NCI-H526 treated with DMSO at 0.1 percent for 48 hours (cell line): ENCODE measurements at places on chromosomes 3 and 15.
A peak's percentile ranks its signal among the peaks of the same experiment; 100 is the strongest.

- DNase-seq: no peak
These were observed 425.1 kb upstream of the ROBO1 start for GRCh38 chr3:80192936-80193335.

DNA sequence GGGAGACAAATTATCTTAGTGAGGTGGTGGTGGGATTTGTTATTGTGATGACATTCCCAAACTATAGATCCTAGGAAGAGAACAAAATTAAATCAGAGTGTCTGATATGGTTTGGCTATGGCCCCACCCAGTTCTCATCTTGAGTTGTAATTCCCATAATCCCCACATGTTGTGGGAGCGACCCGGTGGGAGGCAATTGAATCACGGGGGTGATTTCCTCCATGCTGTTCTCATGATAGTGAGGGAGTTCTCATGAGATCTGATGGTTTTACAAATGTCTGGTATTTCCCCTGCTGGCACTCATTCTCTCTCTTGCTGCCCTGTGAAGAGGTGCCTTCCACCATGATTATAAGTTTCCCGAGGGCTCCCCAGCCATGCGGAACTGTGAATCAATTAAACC lies 62.0 kb downstream of the RPL22L1 start:
- no peak for DNase-seq

DNA sequence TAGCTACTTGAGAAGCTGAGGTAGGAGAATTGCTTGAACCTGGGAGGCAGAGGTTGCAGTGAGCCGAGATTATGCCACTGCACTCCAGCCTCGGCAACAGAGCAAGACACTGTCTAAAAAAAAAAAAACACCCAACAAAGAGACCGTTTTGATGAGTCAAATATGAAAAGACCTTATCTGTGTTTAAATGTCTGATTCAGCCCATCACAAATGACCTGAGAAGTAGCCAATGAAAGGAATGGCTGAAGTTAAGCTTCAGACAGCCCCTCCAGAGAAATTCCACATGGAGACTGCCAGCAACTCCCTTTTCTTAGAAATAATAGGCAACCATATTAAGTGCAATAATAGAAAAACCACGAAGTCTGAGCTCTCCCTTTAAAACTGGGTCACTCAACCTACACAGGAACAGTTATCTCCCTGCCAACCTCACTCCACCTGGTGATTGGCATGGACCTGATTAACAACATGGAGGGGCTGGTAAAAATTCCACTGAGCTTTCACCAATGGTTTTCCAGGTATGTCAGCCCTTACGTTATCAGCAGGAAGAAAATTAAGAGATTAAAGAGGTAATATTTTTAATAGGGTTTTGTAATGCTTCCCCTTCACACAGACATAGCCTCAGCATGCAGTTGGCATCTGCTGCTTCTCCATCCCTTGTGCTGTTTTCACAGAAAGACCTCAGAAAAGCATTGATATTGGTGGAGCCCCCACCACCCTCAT lies 238.1 kb upstream of the STT3B start:
- DNase-seq: no peak

DNA sequence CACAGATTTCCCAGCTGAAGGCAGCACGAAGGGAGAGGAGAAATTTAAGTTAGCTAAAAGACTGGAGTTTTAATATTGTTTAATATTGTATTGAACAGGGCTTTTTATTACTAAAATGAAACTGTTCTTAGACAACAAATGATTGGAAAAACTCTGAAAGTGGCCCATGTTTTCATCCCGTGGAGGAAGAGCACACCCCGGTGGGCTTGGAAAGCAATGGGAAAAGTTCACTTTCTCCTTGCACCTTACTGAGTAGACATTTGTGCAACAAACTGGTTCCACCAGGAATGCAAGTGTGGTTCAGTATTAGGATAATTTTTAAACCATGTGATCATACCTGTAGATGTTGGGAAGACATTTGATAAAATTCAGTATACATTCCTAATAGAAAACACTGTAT lies 8.2 kb upstream of the ESYT3 start:
- DNase-seq: peak; percentile 1

GRCh38 chr15:38391191-38391590 lies 62.7 kb upstream of the FAM98B start:
- no peak for DNase-seq

DNA sequence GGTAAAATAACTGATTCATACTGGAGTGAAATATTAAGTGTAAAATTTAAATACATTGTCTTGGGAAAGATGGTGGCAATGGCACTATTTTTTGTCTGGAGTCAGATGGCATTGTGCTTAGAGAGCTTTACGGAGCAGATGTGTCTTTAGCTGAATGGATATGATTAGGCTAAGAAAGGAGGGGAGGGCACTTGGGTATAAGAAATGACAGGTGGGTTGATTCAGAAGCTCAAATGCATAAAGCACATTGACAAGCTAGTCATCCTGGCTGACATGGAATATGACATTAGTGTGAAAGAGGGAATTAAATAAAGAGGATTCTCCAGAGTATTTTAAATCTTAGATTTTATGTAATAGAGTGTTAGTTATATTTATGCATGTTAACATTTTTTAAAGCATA lies 570.1 kb upstream of the CBLB start:
- no peak for DNase-seq

DNA sequence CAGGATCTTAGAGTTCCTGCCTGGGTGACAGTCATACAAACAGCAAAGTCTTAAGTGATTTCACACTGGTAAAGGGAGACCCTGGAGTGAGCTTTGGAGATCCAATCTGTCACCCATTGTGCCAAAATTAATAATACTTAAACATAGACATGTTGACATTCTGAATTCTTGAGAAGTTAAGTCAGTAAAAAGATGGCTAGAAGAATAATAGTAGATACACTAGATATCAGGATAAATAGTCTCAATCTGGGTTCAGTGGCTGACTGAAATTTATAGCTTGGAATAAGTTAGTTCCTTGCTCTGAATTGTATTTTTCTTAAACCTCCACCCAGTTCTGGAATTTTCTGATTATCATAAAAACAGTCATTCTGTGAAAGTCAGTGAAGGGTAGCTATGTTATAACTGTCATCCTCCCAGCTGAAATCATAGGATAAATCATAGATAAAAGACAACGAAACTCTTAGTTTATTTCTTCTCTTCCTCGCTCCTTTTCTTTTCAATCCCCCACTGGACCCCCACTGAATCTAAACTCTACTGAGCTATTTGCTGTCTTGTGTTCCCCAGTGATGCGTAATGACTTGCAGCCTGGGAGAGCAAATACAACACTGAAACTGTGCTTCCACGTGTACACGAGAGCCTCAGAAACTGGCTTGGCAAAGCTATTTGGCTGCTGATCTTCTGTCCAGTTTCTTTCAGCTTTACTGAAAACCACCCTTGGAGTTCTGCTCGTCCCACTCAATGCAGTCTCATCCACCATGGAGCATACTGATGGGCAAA lies 175.4 kb upstream of the TP63 start:
- no peak for DNase-seq

DNA sequence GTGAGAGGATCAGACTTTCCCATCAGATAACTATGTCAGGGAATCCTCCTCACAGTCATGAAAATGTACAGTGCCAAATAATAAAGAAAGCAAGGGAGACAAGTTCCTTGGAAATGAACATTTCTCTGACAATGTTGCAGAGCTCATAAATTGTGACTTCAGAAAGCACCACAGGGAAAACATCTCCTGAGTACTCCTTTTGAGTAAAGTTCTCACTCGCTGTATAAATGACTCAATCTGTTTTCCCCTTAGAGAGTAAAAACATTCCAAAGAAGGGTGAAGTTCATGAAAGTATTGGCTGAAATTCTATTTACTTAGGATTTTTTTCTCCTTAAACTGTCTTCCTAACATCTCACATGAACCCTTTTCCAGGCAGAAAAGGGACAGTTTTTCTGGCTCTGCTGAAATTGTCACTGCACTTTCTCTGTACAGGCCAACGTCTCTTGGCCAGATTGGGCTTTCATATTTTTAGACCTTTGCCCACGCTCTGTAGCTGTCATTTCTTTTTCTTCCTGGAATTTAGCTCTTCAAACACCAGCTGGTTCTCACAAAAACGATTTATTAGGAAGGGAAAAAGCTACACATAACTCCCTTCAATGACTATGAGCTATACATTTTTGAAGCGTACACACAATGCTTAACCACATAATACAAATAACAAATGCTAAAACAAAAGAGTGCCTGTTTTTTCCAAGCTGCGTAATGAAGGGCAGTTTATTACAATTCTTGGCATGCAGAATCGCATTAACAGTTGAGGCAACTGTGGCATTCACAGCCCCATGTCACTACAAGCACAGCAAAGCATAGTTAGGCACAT lies 216.1 kb downstream of the ATP8B4 start:
- no peak for DNase-seq

- no peak for DNase-seq
These were observed 202.3 kb upstream of the POU1F1 start for GRCh38 chr3:87478716-87479115.

DNA sequence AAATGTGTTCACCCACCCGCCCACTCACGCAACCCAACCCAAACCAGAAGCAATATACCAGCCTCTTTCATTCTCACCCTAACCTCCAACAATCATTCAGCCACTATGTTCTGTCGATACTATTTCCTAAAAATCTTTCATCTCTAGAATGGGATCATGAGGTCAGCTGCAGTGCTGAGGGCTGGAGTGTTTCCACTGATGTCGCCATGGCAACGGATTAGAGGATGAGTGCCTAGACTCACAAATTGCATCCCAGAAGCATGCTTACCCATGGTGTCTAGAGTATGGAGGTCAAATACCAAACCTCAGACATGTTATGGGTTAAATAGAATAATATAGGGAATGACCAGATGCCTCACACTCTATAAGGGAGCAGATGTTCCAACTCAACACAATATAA lies 138.5 kb downstream of the GABRB3 start:
- no peak for DNase-seq

- no peak for DNase-seq
These were observed 159.7 kb downstream of the SERPINI1 start for GRCh38 chr3:167895178-167895577.

GRCh38 chr3:40265181-40265580 lies 44.3 kb upstream of the EIF1B start:
- peak; percentile 78 for DNase-seq

GRCh38 chr3:71075494-71075893 lies 508.0 kb downstream of the FOXP1 start:
- DNase-seq: no peak

- DNase-seq: no peak
These were observed 52.3 kb downstream of the FAM174B start for GRCh38 chr15:92603278-92603677.

GRCh38 chr3:148816427-148816826 lies 11.2 kb upstream of the CPB1 start:
- no peak for DNase-seq

DNA sequence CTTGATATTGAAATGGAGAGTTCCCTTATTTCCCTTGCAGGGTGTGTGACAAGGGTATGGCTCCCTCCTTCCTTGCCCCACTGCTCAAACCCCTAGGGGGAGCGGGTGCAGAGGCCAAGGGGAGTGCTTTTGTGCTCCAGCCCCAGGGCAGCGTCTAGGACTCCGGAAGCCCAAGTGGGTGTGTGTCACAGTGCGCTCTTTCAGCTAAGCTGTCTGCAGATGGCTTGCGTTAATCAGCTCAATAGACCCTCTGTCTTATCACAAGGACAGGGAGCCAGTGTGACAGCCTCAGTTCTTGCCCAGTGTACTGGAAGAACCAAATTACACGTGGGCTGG lies 523.6 kb upstream of the LMCD1 start:
- no peak for DNase-seq

DNA sequence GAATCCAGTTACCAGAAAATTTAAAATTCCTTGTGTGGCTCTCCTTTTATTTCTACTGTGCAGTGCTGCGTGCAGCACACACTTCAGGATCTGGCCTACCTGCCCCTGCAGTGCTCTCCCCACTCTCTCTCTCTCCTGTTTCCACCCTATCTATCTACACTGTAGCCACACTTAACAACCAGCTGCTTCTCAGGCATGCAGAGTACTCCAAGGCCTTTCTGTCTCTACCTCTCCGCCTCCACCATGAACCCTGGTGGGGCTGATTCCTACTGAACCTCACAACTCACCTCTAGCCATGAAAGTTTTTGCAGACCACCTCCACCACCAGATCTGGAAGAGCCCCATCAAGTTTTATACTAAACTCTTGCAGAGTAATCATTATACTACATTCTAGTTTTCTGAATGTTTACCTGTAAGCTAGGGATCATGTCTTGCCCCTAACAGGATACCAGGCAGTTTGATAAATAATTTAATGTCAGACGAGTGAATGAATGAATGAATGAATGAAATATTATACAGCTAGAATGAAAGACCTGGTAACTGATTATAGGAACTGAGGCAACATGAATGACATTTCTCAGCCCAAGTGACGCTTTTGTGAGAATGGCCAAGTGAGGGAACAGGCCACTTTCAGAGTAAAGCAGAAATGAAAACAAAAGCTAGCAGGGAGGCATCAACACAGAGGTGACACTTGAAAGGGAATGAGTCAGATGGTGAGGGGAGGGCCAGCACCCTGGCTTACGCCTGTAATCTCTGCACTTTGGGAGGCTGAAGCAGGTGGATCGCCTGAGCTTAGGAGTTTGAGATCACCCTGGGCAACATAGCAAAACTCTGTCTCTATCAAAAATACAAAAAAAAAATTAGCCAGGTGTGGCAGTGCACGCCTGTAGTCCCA lies 363.5 kb downstream of the FOXP1 start:
- no peak for DNase-seq

DNA sequence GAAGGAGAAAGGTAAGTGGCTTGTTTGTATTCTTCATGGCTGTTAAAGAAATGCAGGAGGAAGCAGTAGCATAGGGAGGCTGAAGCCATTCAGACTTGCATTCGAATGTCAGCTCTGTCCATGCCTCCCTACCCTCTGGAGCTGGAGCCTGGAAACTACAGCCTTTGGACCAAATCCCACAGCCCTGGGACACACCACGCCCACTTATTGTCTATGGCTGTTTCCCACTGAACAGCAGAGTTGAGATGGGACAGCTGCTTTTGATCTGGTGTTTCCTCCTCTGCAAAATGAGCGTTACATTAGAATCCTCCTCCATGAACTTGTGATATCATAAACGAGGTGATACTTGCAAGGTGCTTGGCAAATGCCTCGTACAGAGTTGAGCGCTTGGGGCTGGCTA lies 3.6 kb downstream of the FAM107A start:
- DNase-seq: no peak

GRCh38 chr3:147417551-147418295 lies 8.6 kb downstream of the ZIC1 start:
- DNase-seq: no peak

- no peak for DNase-seq
These were observed 256.5 kb upstream of the NECTIN3 start for GRCh38 chr3:110815008-110815583.

GRCh38 chr15:101256757-101257156 lies 4.9 kb upstream of the CHSY1 start:
- no peak for DNase-seq

- DNase-seq: no peak
These were observed 52.9 kb downstream of the TRPM7 start for GRCh38 chr15:50633653-50634052.

- DNase-seq: no peak
These were observed 7.7 kb downstream of the EBLN2 start for GRCh38 chr3:73069187-73069586.
